ENCODE measurements at places on chromosomes 5 and 9. TPM values are rescaled to one million over a fixed set of nuclear protein-coding genes. Genes with fewer than 3 reads are reported as not detected.

The PCDHGB3 gene
- total RNA-seq = 0.67 TPM

The AHRR gene
- 17.8 TPM for total RNA-seq

The GHR gene
- total RNA-seq = 1.5 TPM

The COL15A1 gene
- total RNA-seq = 10.0 TPM

The SHROOM1 gene
- 13.9 TPM for total RNA-seq

The STX17 gene
- 11.1 TPM for total RNA-seq

The SPINK6 gene
- not detected for total RNA-seq

The C5orf52 gene
- total RNA-seq = not detected

The LARP1 gene
- total RNA-seq = 87.3 TPM

The SHISAL2B gene
- not detected for total RNA-seq

The MEIKIN gene
- total RNA-seq = not detected

The CCDC192 gene
- not detected for total RNA-seq

The HARS1 gene
- total RNA-seq = 83.4 TPM

The FOXD4L6 gene
- total RNA-seq = not detected

The DRD1 gene
- not detected for total RNA-seq

The YIPF5 gene
- 41.2 TPM for total RNA-seq

The BRIX1 gene
- 36.6 TPM for total RNA-seq

The SPINK7 gene
- not detected for total RNA-seq

The ITGA2 gene
- total RNA-seq = 33.3 TPM

The RASEF gene
- total RNA-seq = under 0.01 TPM

The TMEM161B gene
- 4.7 TPM for total RNA-seq

The FOXD4L5 gene
- total RNA-seq = not detected

The CTNND2 gene
- not detected for total RNA-seq

All from mammary microvascular endothelial cell (primary cell).